ENCODE measurements at places on chromosomes 5 and 9. TPM values are rescaled to one million over a fixed set of nuclear protein-coding genes. Genes with fewer than 3 reads are reported as not detected.

PCDH1 gene
- 36.4 TPM for polyA plus RNA-seq

IL12B gene
- not detected for polyA plus RNA-seq

MAML1 gene
- polyA plus RNA-seq: 7.9 TPM

PCDHGA10 gene
- polyA plus RNA-seq: 1.2 TPM

PCA3 gene
- polyA plus RNA-seq: 0.35 TPM

TLX3 gene
- not detected for polyA plus RNA-seq

TAF1L gene
- not detected for polyA plus RNA-seq

FGF10 gene
- polyA plus RNA-seq: 0.37 TPM

AQP7 gene
- 0.54 TPM for polyA plus RNA-seq

Measured in esophagus (tissue), 2 donors.